ENCODE measurements at places on chromosomes 7 and 10.

- no peak overlapping the region for H3K4me3 ChIP-seq
- no peaks in the 10 kb centered on the region for H3K27me3 ChIP-seq
- peak overlapping the region; percentile 70 for H3K27ac ChIP-seq
- H3K4me1 ChIP-seq: peaks cover 32% of the 10 kb centered on the region
- no peak for DNase-seq
- peaks cover 8% of the 10 kb centered on the region for H3K36me3 ChIP-seq
Measured at GRCh38 chr10:8369666-8370065, 315.2 kb downstream of the GATA3 start.

GRCh38 chr7:7834761-7835160 is 116.4 kb upstream of the RPA3 start:
- DNase-seq: no peak
- no peak overlapping the region for H3K27ac ChIP-seq
- H3K36me3 ChIP-seq: no peaks in the 10 kb centered on the region
- H3K4me3 ChIP-seq: no peak overlapping the region
- peaks cover 10% of the 10 kb centered on the region for H3K4me1 ChIP-seq

DNA sequence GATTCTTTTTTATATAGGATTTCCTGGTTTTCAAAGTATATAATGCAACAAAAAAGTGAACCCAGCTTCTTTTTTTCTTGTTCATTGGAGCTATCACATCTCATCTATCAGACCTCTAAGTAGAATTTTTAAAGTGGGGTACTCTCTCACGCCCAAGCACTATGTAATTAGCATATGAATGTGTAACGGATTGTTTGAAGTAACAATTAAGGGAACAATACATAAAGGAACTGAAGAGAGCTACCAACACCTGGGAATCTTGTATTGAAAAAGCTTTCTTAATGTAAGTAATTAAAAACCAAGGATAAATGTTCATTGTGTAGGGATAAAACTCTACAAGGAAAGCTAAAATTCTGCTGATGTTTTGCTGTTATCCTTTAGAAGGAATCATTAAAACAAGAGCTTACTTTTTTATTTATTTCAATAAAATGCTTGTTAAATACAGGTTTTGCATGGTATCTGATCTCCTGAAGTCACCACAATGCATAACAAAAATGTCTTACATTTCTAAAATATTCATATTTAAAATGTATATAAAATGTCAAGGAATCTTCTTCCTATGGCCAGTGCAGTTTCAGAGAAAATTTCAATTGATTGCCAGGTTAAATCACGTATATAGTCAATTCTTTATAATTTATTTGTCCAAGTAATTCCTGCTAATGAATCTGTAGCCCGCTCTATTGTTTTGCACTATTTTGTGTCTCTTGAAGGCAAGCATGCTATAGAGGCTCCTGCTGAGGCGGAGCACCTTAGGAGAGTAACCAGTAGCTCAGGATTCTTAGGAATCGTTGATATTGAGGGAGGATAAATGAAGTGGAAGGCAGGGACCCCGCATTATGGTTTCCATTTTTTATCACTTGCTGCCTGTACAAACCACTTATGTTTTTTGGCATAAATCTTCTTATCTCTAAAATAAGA is 51.6 kb downstream of the PTPRZ1 start:
- no peaks in the 10 kb centered on the region for H3K36me3 ChIP-seq
- H3K4me3 ChIP-seq: no peak overlapping the region
- H3K4me1 ChIP-seq: no peaks in the 10 kb centered on the region
- no peak for DNase-seq
- H3K27ac ChIP-seq: no peak overlapping the region
- H3K27me3 ChIP-seq: no peaks in the 10 kb centered on the region

GRCh38 chr10:33087152-33087551 is 129.1 kb upstream of the ITGB1 start:
- peaks cover 19% of the 10 kb centered on the region for H3K4me1 ChIP-seq
- H3K36me3 ChIP-seq: no peaks in the 10 kb centered on the region
- H3K27me3 ChIP-seq: no peaks in the 10 kb centered on the region
- DNase-seq: no peak

- H3K27me3 ChIP-seq: no peaks in the 10 kb centered on the region
- no peak overlapping the region for H3K27ac ChIP-seq
- peaks cover 41% of the 10 kb centered on the region for H3K4me1 ChIP-seq
- H3K36me3 ChIP-seq: no peaks in the 10 kb centered on the region
Measured at GRCh38 chr7:133054162-133054840, 27.6 kb downstream of the CHCHD3 start.

DNA sequence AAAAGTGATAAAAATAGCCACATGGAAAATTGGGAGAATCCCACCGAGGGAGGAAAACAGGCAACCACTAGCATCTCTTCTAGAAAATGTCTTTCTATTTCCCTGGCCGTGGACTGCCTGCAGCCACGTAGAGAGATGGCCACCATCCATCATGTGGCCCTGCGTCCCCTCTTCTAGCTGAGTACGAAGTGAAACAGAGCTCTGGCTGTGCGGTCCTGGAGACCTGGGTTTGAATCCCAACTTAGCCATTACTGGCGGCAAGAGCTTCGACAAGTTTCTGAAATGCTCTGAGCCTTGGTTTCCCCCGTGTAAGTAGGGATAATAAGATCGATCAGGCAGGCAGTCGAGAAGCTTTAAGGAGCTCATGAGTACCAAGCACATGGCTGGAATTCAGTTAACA is 32.9 kb downstream of the ZCCHC24 start:
- no peaks in the 10 kb centered on the region for H3K36me3 ChIP-seq
- H3K27ac ChIP-seq: no peak overlapping the region
- H3K27me3 ChIP-seq: no peaks in the 10 kb centered on the region

GRCh38 chr10:62183857-62184795 is 84.5 kb downstream of the RTKN2 start:
- H3K27ac ChIP-seq: no peak overlapping the region
- H3K4me1 ChIP-seq: peaks cover 17% of the 10 kb centered on the region
- H3K27me3 ChIP-seq: no peaks in the 10 kb centered on the region
- no peaks in the 10 kb centered on the region for H3K36me3 ChIP-seq
- peak overlapping the region; percentile 40 for H3K4me3 ChIP-seq

DNA sequence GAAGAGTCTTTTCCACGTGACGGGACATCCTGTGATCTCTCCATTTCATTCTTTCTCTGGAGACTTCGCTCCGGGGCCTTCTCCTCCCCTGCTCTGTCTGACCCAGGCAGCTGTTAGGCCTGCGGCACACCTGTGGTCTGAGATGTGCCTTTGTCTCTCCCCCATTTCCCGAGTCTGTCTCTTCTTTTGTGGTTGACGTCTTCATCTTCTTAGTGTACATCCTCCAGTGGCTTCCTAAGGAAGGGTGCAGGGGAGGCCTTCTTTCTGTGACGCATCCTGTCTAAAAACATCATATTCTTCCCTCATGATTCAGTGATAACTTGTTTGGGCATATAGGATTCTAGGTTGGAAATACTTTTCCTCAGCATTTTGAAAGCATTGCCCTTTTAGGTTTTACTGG is 17.2 kb upstream of the ATP6V0E2 start:
- H3K27ac ChIP-seq: peak overlapping the region; percentile 18
- H3K36me3 ChIP-seq: peaks cover 20% of the 10 kb centered on the region
- H3K4me1 ChIP-seq: peaks cover 22% of the 10 kb centered on the region
- H3K27me3 ChIP-seq: no peaks in the 10 kb centered on the region

DNA sequence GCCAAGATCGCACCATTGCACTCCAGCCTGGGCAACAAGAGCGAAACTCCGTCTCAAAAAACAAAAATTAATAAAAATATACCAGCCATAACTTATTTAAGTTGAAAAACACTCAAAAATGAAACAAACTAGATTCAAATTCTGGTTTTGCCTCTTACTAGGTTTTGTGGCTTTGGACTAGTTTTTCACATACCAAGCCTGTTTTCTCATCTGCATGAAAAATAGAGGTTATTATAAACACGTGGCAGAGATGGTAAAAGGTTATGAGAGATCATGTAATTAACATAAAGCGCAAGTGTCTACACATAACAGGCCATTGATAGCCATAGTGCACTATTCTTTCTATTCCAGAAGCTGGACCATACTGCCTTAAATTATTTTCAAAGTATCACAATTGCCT is 35.5 kb upstream of the CABCOCO1 start:
- no peaks in the 10 kb centered on the region for H3K4me1 ChIP-seq
- no peak overlapping the region for H3K27ac ChIP-seq
- H3K4me3 ChIP-seq: no peak overlapping the region
- DNase-seq: no peak
- peaks cover 3% of the 10 kb centered on the region for H3K36me3 ChIP-seq

DNA sequence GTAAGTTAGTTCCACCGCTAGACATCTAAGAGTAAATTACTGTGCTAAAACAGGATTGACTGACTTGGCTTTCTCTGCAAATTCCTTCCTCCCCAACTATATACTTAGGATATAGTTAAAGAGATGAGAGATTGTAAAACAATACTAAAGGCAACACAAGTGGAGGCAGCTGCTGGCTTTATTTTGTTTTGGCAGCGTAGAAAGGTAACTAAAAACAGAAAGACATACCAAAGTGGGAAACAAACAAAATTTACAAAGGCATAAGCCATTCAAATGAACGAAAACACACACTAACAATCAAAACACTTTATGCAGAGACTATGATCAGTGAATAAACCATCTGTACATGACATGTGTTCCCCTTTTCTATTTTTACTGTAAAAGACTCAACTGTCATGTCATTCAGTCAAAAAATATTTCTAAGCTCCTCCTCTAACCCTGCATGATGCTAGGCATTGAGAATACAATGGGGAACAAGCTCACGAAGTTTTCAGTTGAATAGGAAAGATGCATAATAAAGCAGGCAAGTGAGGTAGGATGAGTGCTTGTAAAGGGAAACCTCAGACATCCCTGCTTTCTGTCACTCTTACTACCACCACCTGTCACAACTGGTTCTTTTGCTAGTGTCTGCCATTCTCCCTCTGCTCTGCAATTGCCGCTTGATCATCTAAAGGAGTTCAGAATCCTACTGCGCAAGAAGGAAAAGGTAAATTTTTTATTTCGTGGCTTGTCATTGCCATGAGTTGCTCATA is 64.2 kb upstream of the COL1A2 start:
- no peak overlapping the region for H3K4me3 ChIP-seq
- peaks cover 2% of the 10 kb centered on the region for H3K36me3 ChIP-seq
- no peaks in the 10 kb centered on the region for H3K27me3 ChIP-seq
- DNase-seq: no peak
